ENCODE measurements at places on chromosomes 2 and 18. TPM values are rescaled to one million over a fixed set of nuclear protein-coding genes. Genes with fewer than 3 reads are reported as not detected.

The CTNNA2 gene
- total RNA-seq = not detected

The ORMDL1 gene
- 68.5 TPM for total RNA-seq

The STPG4 gene
- total RNA-seq = 0.33 TPM

The IL1RL1 gene
- 0.50 TPM for total RNA-seq

The RAX gene
- total RNA-seq = not detected

The FAM228A gene
- total RNA-seq = 0.99 TPM

The DCC gene
- not detected for total RNA-seq

The MBP gene
- 3.6 TPM for total RNA-seq

The SLC39A10 gene
- 60.9 TPM for total RNA-seq

The CABYR gene
- total RNA-seq = 5.6 TPM

The XIRP2 gene
- 0.51 TPM for total RNA-seq

The CYP26B1 gene
- total RNA-seq = 0.51 TPM

The PCARE gene
- under 0.01 TPM for total RNA-seq

The WNT10A gene
- not detected for total RNA-seq

The UPP2 gene
- total RNA-seq = not detected

The REG3G gene
- not detected for total RNA-seq

The DYSF gene
- not detected for total RNA-seq

The CROCC2 gene
- total RNA-seq = 0.51 TPM

The TDRD15 gene
- not detected for total RNA-seq

The COL6A3 gene
- total RNA-seq = 1,525 TPM

The SLC4A3 gene
- total RNA-seq = 1.3 TPM

The GPR45 gene
- total RNA-seq = not detected

The HADHB gene
- 130 TPM for total RNA-seq

The COL4A3 gene
- total RNA-seq = 0.33 TPM

The REL gene
- total RNA-seq = 2.3 TPM

The SLC30A3 gene
- total RNA-seq = under 0.01 TPM

The DCAF17 gene
- 21.6 TPM for total RNA-seq

The ACMSD gene
- not detected for total RNA-seq

The SGPP2 gene
- total RNA-seq = not detected

The GALNT5 gene
- 32.4 TPM for total RNA-seq

The HOXD12 gene
- total RNA-seq = not detected

The GBX2 gene
- total RNA-seq = not detected

The TSPYL6 gene
- not detected for total RNA-seq

The UGT1A3 gene
- total RNA-seq = not detected

The SPATA3 gene
- not detected for total RNA-seq

The SERPINB3 gene
- not detected for total RNA-seq

The LAMA3 gene
- 13.2 TPM for total RNA-seq

The ATP8B1 gene
- 53.4 TPM for total RNA-seq

The POTEJ gene
- not detected for total RNA-seq

The CDKL4 gene
- 3.0 TPM for total RNA-seq

The MYCN gene
- total RNA-seq = not detected

The COL5A2 gene
- total RNA-seq = 253 TPM

The C2orf80 gene
- not detected for total RNA-seq

The LCT gene
- under 0.01 TPM for total RNA-seq

The FAM237A gene
- total RNA-seq = not detected

The TMEM247 gene
- total RNA-seq = not detected

The NGEF gene
- total RNA-seq = under 0.01 TPM

The PIEZO2 gene
- total RNA-seq = 6.6 TPM

The SCYGR8 gene
- total RNA-seq = not detected

The SPEG gene
- 13.1 TPM for total RNA-seq

The PLB1 gene
- total RNA-seq = 1.8 TPM

The RAPGEF4 gene
- 1.3 TPM for total RNA-seq

The SDC1 gene
- total RNA-seq = 56.8 TPM

The ZNF397 gene
- total RNA-seq = 19.5 TPM

The DSG3 gene
- total RNA-seq = not detected

The MOGAT1 gene
- total RNA-seq = not detected

The MAP3K20 gene
- total RNA-seq = 138 TPM

Measured in fibroblast of lung (primary cell).